Non-pigmented ciliary epithelial cell (primary cell): ENCODE measurements at places on chromosomes 5 and 9.

DNA sequence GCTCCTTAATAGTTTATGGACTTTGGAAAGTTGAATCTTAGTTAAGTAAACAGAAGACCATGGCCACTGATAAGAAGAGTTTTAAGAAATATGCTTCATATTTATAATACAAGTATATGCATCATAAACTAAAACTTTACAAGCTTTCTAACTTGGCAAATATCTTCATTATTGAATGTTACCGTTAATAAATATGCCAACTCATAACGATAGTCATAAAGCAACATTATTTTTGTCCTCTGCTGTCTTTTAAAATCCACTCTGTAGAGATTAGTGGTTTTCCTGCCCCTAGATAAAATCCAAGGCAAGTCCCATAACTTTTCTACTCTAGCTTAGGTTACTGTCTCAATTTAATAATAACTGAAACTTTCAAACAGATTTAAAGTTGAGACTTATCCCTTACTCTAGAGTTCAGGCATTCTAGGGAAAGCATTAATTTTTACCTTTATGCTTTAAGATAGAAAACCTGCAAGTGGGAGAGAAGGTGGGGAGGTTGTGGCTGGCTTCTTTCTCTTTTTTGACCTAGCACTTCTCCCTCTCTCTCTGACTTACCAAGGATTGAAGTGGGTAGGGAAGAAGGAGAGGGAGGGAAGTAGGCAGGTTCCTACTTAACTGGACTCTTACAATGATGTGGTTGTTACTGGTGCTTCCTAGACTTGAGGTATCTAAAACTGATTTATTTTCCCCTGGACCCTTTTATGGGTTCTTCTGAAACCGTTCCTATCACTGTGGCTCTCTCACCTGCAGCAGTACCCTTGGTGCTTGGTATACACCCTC is 29.6 kb downstream of the RNF145 start:
- no peak for DNase-seq

DNA sequence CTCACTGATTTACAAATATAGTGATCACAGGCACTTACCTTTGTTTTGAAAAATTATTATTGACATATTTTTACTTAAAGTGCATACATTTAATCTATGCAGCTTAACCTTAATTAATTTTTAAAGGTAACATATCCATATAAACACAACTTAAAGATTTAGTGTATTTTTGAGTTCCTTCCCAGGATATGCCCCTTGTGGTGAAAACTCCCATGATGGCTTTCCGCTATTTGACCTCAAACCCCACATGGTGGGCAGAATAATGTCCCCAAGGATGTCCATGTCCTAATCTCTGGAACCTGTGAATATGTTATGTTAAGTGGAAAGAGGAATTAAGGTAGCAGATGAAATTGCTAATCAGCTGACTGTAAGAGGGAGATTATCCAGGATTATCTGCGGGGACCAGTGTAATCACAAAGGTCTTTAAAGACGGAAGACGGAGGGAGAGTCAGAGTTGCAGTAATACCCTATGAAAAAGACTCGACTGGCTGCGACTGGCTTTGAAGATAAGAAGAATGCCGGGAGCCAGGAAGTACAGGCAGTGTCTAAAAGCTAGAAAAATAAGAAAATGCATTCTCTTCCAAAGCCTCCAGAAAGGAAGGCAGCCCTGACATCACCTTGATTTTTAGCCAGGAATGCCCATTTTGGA is 193.9 kb downstream of the ICE1 start:
- no peak for DNase-seq

GRCh38 chr9:33013962-33014664 is 11.0 kb upstream of the DNAJA1 start:
- no peak for DNase-seq

GRCh38 chr9:72590824-72591223 is 69.4 kb downstream of the TMC1 start:
- DNase-seq = no peak
